Vagina (tissue), 2 donors: ENCODE measurements at places on chromosomes 1 and 21.

GRCh38 chr1:12386130-12386529 is 156.3 kb downstream of the VPS13D start:
- DNase-seq, result no peak

GRCh38 chr21:34648739-34649297 is 20.0 kb upstream of the CLIC6 start:
- no peak for DNase-seq

DNA sequence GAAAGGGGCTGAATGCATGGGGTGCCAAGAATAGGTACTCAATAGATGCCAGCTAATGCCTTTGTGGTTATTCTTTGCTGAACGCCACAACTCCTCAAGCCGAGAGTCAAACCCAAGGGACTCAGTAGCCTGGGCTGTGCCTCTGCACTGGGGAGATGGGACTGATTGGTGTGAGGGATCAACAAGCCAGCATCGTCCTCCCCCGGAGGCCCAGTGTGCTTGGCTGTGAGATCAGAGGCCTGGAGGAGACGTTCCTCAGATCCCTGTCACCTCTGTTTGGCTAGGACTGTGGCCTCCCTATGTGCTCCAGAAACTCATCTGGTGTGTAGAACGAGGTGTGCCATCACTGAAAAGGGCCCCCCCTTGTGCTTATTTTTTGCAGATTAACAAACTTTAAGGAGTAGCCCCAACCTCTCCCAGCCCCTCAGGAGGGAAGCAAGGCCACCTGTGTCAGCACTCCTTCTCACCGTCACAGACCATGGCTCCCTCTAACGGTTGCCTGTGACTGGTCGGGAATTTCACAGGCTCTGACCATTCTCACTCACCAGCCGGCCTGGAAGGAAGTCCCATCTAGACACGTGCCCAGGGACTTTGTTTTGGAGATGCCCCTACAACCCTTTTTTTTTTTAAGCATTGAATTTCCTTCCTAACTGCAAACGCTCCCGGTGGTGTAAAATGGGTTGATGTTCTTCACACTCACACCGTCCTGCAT is 194.0 kb upstream of the VAMP3 start:
- DNase-seq, result no peak

- no peak for DNase-seq
These were observed 323.1 kb downstream of the HHIPL2 start for GRCh38 chr1:222224636-222225315.

DNA sequence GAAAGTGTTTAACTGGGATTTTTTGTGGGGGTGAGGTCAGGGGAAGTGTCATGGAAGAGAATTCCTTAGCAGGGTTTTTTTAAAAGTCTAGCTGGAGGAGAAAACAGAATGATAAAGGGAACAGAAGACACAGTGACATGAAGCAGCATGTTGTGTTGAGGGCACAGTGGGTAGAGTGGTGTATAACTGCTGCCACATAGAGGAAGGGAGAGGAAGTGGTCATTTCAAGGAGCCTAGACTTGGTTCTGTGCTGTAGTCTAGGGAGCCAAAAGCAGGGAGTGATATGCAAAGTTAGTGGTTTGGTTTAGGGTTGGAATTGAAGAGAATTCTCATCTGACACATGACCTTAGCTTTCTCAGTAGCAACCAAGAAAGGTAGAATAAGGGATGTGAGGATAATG is 10.2 kb downstream of the EEIG2 start:
- no peak for DNase-seq

GRCh38 chr1:199747984-199748383 is 279.5 kb upstream of the NR5A2 start:
- no peak for DNase-seq

DNA sequence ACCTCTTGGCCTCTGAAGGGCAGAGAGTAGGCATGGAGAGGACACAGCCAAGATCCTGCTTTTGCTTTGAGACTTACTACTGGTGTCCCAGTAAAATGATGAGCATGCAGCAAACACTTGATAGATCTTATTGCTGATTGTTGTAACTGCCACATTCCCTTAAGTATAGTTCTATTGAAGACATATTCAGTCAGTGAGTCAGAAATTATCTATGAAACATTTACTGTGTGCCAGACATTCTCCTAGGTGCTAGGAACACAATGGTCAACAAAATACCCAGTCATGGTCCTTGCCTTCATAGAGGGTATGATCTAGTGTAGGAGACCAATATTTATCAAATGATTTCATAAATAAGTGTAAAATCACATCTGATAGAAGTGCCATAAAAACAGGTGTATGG is 13.6 kb downstream of the STYXL2 start:
- DNase-seq, result no peak

GRCh38 chr1:152904688-152905440 is 3.5 kb upstream of the IVL start:
- no peak for DNase-seq

GRCh38 chr1:43653339-43653738 is 3.4 kb downstream of the KDM4A start:
- no peak for DNase-seq

DNA sequence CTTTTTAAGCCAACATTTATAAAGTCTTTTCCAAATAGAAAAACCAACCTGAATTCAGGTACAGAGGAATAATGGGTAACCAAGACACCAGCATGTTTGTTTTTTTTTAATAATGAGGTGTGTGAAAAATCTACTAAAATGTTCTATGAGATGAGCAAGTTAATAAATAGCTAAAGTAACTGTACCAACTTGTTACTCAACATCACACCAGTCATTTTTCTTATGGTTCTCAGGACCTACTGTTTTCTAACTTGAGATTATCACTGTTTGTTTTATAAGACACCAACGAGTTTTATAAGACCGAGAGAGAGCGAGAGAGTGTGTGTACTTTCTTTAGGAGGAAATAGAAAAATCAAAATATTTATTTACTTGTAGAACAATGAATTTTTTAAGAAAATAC is 12.4 kb downstream of the ELK4 start:
- no peak for DNase-seq

GRCh38 chr1:173870252-173871075 is 2.3 kb downstream of the ZBTB37 start:
- DNase-seq, result no peak

- no peak for DNase-seq
These were observed 30.2 kb downstream of the TMPRSS2 start for GRCh38 chr21:41477641-41478318.

DNA sequence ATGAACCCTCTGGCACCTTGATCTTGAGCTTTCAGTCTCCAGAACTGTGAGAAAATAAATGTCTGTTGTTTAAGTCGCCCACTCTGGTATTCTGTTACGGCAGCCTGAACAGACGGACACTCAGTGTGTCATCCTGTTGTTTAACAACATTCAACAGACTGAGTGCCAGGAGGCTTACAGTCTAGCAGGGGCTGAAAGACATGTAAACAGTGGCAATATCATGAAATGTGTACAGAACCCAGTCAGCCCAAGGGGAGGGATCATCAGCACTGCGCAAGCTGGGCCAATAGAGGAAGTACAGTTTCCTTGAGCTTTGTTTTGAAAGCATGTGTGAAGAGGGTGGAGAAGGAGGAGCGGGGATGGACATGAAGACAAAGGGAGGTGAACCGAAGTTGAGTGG is 13.6 kb downstream of the DIP2A start:
- no peak for DNase-seq

- no peak for DNase-seq
These were observed 57.5 kb upstream of the CPLANE2 start for GRCh38 chr1:16294219-16295212.

DNA sequence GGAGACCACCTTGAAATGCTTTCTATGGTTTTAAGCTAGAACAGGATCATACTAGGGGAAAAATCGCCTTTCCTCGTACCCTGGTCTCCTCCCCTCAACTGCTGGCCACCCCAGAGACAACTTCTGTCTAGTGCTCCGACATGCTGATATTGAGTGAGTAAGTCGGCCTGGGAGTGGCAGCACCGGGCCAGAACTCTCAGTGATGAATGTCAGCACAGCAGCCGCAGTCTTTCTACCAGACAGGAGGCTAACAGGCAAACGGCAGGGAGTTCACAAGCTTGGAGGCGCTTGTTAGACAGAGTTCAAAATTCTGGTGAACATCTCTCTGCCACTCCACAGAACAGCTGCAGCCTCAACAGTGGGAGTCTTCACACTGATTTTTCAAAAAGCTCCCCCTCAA is 716.9 kb downstream of the ADGRL2 start:
- DNase-seq, result no peak

- DNase-seq, result no peak
These were observed 35.6 kb downstream of the WLS start for GRCh38 chr1:68196676-68197075.

GRCh38 chr1:5780324-5780716 is 211.9 kb downstream of the NPHP4 start:
- DNase-seq, result no peak

- DNase-seq, result no peak
These were observed 4.6 kb upstream of the FOXE3 start for GRCh38 chr1:47411436-47411835.

DNA sequence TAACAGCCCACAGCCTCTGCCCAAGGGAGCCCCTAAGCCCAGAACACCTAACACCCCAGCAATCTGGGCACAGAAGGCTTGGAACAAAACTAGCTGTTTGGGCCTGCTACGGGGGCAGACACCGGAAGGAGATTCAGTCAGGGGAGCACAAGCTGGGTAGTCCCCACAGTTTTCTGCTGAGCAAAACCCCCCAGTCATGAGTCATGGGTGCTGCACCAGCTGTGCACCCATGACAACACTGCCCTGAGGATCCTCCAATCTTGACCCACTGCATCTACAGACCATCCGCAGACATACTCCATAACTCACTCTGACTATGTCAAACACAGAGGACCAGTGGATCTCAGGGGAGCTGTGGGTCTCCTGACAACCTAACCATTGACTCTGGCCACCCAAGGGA is 105.1 kb downstream of the LRIG2 start:
- DNase-seq, result no peak

- no peak for DNase-seq
These were observed 39.1 kb upstream of the GBP5 start for GRCh38 chr1:89311757-89312156.

GRCh38 chr1:211485480-211485857 is 6.5 kb downstream of the RD3 start:
- peak; percentile 44 for DNase-seq

DNA sequence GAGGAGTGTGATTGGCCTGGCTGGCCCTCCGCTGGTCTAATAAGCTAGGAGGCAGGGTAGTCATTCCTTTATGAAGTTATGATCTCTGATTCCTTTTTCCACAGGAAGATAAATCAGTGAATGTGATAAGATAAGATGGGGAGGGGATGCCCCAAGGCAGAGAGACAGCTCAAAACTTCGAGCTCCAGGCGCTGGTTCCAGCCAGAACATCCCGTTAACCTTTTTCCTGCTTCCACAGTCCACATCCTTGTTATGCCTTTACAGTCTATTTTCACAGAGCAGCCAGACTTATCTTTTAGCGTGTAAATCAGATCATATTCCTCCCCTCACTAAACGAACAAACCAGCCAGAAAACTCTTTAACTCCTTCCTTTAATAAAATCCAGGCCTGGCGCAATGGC is 38.5 kb upstream of the BMP8B start:
- DNase-seq, result no peak

- DNase-seq, result no peak
These were observed 16.4 kb upstream of the CPLANE2 start for GRCh38 chr1:16253332-16253922.

- no peak for DNase-seq
These were observed 9.2 kb upstream of the TFF1 start for GRCh38 chr21:42375506-42375905.

DNA sequence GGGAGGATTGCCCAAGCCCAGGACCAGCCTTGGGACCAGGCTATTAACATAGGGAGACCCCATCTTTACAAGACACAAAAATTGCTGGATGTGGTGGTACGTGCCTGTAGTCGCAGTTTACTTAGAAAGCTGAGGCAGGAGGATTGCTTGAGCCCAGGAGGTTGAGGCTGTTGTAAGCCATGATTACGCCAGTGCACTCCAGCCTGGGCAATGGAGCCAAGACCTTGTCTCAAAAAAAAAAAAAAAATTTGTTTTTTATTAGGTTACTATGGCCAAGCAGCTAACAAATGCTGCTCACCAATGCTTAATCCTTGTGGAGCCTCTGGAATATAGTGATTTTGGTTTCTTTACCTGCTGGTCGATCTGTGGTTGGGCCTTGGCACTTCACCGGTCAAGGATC is 8.8 kb downstream of the ARID1A start:
- DNase-seq, result no peak

DNA sequence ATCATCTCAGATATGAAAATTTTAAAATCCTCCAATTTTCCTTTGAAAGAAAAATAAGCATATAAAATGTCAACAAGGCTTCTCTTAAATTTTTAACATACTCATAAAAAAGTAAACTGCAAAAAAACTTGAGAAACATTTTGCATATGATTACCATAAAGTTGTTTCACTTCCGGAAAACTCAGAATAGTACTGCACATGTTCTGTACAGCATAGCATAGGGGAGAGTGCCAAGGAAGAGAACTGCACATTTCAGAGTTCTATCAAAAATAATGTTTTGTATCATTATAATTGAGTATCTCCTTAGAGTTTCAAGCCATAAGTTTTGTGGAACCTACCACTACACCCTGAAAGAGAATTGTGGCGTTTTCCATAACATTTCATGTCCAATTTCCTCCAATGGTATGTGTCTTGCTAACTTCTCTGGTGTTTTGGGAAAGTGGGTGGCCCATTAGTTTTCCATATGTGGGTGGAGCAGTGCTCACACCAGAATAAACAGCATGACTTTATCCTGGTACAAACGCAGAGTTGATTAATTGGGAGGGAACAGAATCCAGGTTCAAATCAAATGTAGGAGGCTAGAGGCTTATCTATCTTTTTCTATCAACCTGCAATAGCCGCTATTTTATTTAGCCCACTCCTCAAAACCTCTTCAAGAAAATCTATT is 430.9 kb downstream of the LMO4 start:
- no peak for DNase-seq

DNA sequence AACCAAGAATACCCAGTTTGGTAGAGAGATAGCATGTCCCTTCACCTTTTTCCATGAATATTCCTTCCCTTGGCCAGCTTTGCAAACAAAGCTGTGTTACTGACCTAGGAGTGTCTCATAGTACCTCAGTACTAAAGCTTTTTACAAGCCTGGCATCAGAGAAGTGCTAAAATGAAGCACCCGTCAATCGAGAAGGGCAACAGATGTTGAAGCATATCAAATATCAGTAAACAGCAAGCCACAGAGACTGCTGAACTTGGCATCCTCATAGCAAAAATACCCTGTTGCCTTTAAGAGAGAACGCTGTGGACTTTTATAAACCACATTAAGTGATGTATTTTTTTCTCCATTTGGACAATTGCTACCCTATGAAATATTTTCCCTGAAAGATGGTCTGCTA is 128.6 kb upstream of the HOOK1 start:
- DNase-seq, result no peak

DNA sequence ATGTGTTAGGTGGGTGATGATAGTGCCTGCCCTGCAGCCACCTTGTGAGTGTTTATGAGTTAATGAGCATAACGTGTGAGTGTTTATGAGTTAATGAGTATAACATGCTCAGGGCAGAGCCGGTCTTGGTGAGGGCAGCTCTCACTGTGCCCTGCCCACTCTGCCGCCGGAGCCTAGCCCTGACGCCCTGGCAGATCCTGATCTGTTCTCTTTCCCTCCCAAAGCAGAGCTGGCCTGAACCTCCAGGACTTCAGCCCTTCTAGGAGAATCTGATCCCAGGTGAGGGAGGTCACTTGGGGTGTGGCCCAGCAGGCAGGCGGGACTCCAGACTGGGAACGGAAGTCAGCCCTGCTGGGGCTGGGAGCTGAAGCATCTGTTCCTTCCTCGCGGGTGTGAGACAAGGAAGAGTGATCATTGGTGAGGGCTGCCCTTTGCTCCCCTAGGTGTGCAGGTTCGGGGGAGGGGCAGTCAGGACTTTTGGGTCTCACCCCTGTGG is 5.7 kb downstream of the FBLIM1 start:
- no peak for DNase-seq
